ENCODE measurements at places on chromosomes 5 and 9. TPM values are rescaled to one million over a fixed set of nuclear protein-coding genes. Genes with fewer than 3 reads are reported as not detected.

- no peak for DNase-seq
These were observed 152.5 kb downstream of the MUSK start for GRCh38 chr9:110821064-110821463.

DNA sequence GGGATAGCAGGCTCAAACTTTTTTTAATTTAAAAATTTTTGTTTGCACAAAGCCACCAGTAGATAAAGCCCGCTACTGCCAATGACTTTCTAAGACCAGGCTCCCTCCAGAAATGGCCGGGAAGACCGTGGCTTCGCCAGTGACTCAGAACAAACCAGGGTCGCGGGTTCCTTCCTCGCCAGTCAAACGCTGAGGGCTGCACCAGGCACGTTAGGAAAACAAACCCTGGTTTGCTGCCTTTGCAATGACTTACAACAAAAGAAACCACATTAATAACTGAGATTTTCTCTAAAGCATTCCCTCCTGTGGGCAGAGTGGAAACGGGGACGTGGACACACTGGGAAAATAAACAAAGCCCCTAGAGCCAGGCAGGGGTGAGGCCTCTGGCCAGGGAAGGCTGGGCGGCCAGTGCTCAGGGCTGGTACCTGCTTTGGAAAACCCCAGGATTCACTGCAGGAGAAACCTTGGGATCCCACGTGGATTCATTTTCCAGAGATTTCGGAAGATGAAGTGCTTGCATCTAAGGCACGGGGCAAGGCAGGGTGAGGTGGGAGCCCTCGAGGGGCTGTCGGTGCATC, 3.8 kb downstream of the PRRX2 start:
- DNase-seq = peak; percentile 73

DNA sequence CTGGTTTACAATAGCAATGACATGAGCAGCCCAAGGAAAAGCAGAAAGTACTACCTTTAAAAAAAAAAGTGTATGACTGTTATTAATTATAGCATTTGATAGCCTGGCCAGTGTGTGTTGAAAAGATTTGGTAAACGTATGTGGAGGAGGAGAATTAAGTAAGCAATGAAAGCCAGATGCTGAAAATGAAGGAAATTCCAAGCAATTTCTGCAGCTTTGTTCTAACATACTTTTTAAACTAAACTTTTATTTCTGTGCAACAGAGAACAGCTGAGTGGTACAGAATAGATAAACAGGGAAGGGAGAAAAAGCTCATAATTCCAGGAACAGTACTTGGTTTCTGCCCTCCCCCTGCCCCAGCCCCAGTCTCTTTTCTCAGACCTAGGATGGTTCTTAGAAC, 252.6 kb downstream of the ADAMTSL1 start:
- DNase-seq = no peak

GRCh38 chr5:133052317-133053175, 733 bp downstream of the HSPA4 start:
- peak; percentile 23 for DNase-seq

DNA sequence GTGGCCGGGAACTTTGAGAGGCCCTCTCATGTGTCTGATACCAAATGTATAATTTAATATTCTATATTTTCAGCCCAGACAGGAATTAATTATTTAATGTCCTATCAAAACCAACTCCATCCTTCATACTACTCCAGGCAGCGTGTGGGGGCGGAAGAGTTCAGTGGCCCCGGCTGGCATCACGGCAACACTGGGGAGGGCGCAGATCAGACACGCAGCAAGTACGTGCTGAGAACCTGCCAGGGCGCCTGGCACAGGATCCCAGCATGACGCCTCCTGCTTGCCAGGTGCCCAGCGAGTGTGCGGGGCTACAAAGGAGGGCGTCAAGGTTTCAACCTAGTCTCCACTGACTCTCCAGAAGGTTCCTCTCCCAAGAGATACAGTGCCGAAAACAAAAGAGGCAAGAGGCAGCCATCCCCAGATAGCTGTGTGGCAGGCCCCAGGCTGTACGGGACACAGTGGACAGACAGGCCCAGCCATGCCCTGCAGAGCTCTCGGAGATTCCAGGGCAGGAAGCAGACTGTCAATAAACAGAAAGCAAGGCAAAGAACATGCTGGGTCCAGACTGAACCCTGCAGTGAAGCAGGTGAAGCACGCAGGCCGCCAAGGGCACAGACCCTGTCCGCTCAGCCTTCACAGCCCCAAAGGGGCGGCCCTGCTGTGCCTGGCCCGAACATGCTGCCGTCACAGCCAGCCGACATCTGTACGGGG, 110.3 kb downstream of the VAV2 start:
- DNase-seq = no peak

DNA sequence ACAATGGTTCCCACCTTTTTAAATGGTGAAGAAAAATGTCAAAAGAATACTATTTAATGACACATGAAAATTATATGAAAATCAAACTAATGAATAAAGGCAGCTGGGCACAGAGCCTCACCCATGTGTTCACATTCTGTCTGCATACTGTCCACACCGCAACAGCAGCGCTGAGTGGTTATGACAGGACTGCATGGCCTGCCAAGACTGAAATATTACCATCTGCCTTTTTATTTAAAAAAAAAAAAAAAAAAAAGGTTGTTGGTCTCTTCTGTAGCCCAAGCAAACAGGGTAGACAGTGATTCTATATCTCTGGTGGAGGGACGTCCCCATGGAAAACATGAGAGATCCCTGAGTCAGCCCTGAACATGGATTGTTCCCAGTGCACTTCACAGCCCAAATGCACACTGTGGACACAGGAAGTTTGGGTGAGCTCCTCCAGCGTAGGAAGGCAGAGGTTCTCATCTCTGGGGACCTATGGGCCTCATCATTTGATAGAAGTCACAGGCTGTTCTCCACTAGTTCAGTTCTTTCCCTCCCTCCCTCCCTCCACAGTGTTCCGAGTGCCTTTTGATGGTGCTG, 44.9 kb upstream of the SHC3 start:
- DNase-seq = no peak

- no peak for DNase-seq
These were observed 25.0 kb downstream of the CENPP start for GRCh38 chr9:92350740-92351133.

GRCh38 chr5:181043285-181044092, 3.4 kb downstream of the BTNL9 start:
- no peak for DNase-seq

GRCh38 chr9:135592331-135592590, 30.7 kb downstream of the PAEP start:
- DNase-seq = no peak

S100Z gene
- not detected for total RNA-seq

Measured in renal cortical epithelial cell (primary cell).